ENCODE measurements at places on chromosomes 11 and 22.

- no peak for DNase-seq
Observed at GRCh38 chr22:25013607-25014006, 61.1 kb downstream of the KIAA1671 start.

GRCh38 chr11:119371778-119372182 is 9.7 kb downstream of the USP2 start:
- peak; percentile 47 for DNase-seq

DNA sequence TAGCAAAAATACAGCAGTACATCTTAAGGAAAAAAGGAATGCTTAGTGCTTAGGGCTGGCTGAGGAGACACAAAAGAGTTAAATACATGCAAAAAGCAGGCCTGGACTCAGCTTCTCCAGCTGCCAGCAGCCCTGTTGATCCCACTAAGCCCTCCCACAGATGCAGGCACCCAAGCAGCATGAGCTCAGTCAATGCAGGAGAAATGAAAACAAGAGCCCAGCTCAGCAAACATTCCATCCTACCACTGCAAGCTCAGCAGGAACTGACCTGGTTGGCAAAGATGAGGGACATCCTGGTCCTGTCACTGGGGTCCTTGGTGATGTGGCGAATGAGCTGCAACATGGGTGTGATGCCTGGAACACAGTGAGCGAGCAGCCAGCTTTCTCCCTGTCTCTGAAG is 5.8 kb downstream of the CYB5R2 start:
- no peak for DNase-seq

GRCh38 chr11:8987446-8987845 is 16.4 kb downstream of the NRIP3 start:
- no peak for DNase-seq

DNA sequence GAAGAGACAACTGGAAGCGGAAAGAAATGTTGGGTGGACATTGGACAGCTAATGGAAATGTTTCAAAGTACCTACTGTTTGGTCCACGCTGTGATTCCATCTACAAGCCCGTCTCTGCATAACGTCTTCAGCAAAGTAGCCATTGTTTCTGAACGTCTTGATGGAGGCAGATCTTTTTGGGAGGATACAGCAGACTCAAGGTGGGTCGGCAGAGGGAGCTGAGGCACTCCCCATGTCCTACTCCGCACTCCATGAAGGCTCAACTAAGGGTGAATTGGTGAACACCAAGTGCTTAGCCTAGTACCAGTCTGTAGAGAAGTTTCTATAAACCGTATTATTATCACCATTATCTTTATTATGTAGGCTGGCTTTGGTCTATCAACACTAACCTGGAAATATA is 45.8 kb downstream of the PRR5L start:
- no peak for DNase-seq

DNA sequence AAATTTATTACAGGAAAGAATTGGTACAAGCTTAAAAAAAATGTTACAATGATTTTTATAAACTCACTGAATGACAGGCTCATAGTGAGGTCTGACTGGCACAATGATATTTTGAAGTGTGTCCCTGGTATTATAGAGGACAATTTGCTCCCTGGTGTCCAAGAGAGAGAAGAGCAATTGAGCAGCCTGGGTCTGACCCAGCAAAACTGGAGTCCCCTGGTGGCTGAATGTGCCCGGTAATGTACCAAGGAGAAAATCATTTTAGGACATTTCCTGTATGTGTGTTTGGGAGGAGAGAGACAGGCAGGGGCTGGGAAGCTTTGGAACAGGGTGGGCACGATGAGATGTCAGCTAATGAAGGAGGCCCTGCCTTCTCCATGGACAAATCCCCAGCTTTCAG is 125.3 kb downstream of the APOL5 start:
- DNase-seq = peak; percentile 58

GRCh38 chr22:42289671-42290541 is 19.5 kb upstream of the TCF20 start:
- DNase-seq = no peak

GRCh38 chr11:17293311-17293710 is 16.8 kb downstream of the NUCB2 start:
- DNase-seq = no peak

DNA sequence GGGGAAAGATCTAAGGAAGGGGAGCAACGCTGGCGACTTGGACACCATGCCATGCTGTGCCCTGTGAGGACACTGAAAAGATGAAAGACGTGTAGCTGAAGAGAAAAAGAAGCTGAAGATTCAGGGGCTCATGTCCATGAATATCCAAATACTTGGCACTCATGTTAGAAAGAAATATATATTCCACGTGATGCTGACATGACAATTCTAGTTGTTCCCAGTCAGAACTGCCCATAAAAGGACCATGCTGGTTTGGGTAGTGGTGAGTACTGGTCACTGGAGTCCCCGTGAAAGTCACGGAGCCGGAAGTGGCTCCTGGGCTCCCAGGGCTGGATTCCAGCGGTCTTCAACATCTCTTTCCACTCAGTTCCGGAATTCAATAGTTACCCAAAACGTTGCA is 9.9 kb downstream of the MS4A15 start:
- DNase-seq = no peak

DNA sequence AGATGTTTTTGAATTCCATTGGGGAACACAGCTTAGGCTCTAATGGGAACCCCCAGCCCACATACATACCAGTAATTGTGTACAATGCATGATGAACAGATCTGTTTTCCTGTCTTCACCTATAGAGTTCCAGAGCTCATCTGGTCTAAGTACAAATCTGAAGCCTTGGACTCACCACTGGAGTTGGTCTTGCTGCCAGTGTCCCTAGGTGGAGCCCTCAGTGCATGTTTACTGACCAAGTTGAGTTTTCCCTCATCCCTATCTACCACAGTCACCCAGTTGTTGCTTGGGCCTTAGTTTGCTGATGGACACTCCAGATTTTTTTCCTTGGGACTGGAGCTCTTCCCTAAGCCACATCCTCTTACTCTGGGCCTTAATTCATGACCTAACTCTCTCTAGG is 159.2 kb upstream of the DDI1 start:
- DNase-seq = no peak

DNA sequence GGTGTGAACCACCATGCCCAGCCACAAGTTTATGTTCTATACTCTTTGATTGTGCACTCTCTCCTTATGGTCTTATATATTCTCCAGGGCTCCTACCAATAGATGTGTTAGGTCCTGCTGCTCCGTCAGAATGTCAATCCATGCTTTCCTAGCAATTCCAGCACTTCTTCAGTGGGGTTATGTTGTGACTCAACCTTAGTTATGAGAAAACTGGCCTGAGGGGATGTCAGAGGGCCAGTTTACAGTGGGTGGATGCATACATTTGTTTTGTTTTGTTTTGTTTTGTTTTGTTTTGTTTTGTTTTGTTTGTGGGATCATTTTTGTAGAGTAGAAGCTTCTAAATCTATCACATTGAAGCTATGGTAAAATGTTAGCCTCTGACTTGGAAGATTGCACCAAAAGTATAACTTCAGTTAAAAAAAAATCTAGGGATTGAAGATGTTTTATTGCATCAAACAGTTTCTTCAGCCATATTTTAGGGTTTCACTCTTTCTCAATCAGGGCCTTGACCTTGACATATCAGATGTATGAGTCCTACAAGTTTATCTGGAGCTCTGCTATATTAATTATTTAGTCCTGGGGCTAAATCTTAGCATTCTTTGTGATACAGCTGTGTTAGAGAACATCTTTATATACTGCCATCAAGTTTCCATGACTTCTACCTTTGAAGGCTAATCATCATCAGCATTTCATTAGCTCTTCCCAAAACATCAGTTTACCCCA is 191.6 kb upstream of the CNTN5 start:
- no peak for DNase-seq

DNA sequence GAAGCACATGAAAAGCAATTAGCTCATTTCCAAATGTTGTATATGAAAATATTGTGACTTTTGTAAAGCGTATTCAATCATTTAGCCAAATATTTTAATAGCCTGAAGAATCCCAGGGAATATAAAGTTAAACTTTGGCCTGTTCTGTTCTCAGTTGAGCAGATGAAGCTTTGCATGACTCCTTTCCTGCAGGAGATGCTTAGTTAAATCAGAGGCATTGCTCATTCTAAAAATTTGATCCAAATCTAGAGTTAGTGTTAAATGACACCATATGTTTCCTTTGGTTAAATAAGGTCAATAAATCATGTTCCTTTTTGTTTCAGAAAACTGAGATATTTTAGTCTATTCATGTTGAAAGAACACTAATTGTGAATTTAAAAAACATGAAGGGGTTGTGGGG is 51.2 kb upstream of the BIRC3 start:
- DNase-seq = no peak
